GM23248 (cell line): ENCODE measurements at places on chromosomes 2 and 18.
A peak's percentile ranks its signal among the peaks of the same experiment; 100 is the strongest.

DNA sequence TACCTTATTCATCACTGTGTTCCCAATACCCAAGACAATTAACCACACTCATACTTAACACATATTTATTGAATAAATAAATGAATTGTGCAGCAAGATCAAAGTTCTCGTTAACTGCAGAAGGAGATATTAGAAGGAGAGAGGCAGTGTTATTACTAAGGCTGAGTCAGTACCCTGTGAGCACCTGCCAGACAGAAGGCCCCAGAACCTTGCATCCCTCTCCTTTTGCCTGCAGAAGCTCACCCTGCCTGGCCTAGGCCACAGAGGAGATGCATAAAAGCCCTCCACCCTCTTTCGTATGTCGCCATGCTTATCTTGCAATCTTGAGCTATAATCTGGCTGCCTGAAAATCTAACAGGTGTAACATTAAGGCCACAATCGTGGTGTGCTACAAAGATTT, 20.5 kb upstream of the RNF149 start:
- DNase-seq: peak; percentile 24

- no peak for DNase-seq
Observed at GRCh38 chr2:182852090-182852489, 14.3 kb downstream of the FRZB start.

DNA sequence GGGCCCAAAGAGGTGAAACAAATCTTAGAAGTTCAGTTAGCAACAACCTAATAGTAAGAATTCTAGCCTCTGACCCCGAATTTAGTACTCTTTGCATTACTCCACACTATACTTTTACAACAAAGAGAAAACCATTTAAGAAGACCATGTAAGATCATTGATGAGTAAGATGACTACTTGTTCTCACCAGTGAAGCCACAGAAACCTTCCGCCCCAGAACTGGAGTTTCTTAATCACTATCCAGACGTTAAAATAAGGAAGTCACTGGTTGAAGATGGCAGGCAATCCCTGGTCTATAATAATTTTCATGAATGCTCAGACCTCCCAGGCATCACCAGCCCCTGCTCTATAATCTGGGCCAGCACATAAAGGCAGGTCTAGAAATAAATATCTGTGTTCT, 95.0 kb downstream of the TMEM163 start:
- DNase-seq: no peak

GRCh38 chr2:28664120-28664842, 87.3 kb upstream of the PPP1CB start:
- peak; percentile 44 for DNase-seq

- peak; percentile 19 for DNase-seq
Observed at GRCh38 chr18:54608028-54608642, 17.1 kb downstream of the DYNAP start.

- DNase-seq: no peak
Observed at GRCh38 chr2:72204156-72204785, 56.6 kb upstream of the CYP26B1 start.

DNA sequence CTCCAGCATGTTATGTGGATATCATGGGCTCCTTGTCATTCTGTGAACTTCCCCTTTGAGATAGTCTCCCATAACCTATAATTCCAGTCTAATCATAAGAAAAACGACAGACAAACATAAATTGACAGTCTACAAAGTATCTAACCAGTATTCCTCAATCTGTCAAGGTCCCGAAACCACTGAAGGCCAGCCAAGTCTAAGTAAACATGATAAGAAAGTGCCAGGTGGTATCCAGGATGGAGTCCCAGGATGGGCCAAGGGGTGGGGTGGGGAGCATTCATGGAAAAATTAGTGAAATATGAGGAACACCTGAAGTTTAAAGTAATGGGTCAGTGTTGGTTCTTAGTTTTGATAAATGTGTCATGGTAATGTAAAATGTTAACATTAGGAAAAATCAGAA, 355.5 kb downstream of the DPP10 start:
- no peak for DNase-seq

GRCh38 chr18:23949863-23950262, 64.7 kb upstream of the TTC39C start:
- DNase-seq: no peak

DNA sequence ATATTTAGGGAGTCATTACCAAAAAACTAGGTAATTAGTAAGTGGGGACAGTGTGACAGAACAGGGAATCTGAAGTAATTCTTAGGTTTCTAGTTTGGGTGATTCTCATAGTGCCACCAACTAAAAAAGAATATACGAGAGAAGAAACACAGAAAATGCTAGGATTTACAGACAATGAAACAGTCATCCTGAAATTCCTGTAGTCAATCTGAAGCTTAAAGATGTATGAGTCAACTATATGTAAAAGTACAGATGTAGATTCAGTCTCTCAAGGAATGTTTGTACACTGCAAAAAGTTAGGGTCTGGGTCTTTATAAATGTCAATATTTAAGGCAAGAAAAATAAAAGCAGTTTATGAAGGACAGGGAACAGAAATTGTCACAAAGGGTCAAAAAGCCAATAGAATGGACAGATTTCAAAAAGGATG, 107.0 kb downstream of the STRN start:
- no peak for DNase-seq

DNA sequence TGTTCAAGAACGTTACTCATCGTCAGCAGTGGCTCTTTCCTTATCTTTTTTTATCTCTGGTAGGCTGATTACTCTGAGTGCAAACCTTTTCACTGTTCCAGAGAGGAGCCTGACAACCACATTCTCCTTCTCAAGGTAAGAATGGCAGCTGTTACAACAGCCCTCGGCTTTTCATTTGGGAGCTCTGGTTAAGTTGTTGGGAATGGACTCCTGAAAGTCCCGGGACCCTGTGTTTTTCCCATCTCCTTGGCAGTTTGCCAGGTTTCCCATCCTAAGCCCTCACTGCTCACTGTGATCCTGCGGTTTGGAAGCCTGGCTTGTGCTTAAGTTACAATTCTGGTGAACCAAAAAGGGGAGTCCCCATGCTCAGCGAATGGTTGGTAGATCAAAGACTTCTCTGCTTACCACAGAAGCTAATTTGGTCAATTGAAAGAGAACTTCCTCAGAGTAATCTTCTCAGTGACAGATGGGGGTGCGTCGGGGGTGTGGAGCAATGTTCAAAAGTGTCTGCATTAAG, 122.3 kb downstream of the LYPD6B start:
- DNase-seq: no peak

- peak; percentile 96 for DNase-seq
Observed at GRCh38 chr2:8090748-8091700, 590.8 kb upstream of the ID2 start.

GRCh38 chr2:238688193-238689153, 159.4 kb upstream of the TWIST2 start:
- DNase-seq: peak; percentile 90

- peak; percentile 67 for DNase-seq
Observed at GRCh38 chr2:54524226-54524991, 68.3 kb downstream of the SPTBN1 start.

- no peak for DNase-seq
Observed at GRCh38 chr2:9416962-9417316, 6.4 kb downstream of the ITGB1BP1 start.

- no peak for DNase-seq
Observed at GRCh38 chr2:35503738-35504199, 851.8 kb upstream of the CRIM1 start.

DNA sequence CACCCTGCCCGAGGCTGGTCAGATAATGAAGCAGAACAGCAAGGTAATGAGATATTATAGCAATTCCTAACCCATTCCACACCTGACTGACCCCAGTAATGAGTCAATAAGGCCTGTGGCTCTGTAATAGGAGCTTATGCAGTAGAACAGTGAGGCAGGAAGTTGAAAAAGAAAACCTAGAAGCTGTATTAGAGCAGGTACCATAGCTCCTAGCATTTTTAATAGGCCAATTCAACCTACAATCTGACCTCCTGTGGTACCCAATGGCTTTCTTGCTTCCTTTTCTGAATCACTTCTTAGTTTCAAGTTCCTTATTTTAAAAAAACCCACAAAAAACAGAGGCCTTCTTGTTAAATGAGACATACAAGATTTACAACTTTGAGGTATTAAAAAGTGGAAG, 43.6 kb upstream of the MAP2 start:
- DNase-seq: no peak

GRCh38 chr18:31244771-31245394, 73.1 kb upstream of the DSG1 start:
- DNase-seq: no peak

GRCh38 chr2:233371641-233372040, 17.3 kb downstream of the DGKD start:
- DNase-seq: no peak

DNA sequence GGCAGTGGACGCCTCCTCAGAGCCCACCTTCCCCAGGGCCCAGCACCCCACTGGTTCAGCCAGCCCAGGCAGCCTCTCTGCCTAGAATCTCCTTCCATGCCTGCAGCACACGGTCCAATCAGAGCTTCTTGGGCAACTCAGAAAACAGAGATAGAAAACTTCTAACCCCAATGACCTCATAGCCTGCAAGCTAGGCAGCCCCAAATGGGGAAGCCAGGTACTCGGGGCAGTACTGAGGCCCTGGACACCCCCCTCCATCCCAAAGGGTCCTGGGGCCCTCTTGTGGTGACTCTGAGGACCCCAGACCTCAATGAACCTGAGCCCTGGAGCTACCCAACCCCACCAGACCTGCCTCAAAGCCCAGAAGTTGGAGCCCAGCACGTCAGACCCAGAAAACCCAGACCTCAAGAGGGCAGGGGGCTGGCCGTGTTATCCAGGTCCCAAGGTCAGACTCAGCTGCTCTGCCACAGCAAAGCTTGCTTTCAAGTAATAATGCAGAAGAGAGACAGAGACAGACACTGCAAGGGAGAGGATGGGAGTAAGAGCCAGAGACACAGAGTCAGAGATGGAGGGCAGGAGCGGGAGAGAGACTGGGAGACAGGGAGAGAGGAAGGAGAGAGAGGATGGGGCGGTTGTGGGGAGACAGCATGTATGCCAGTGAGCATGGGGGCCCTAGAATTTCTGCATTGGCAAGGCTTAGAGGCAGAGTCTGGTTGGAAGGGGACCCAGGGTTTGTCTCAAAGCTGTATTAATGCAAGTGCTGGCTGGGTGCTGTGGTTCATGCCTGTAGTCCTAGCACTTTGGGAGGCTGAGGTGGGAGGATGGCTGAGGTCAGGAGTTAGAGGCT, 28.2 kb downstream of the SERTAD2 start:
- DNase-seq: no peak

GRCh38 chr2:224039080-224039769, at the start of gene SERPINE2:
Gene SERPINE2, minus strand, starts transcription at chr2:224039286. Its CDS starts 37,386 bp downstream, at chr2:224001900.
- DNase-seq: peak; percentile 78

- DNase-seq: no peak
Observed at GRCh38 chr2:240121190-240121589, 14.9 kb downstream of the COPS9 start.

DNA sequence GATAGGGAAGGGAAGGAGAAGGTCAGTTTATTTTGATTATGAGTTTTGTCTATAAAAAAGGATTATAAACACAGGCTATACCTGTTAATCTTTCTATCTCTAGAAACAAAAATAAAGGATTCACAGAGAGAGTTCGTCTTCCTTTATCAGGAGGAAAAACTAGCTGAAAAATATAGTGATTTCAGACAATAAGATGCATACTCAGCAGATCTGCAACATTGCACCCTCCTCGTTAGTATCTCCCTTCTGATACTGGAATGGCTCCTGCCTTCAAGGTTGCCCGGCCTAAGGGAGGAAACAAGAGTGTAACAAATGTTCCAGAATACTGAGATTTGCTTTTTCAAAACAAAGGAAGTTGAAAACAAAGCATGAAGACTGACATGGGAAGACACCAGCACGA, 48.7 kb upstream of the LRATD1 start:
- DNase-seq: no peak

- peak; percentile 72 for DNase-seq
Observed at GRCh38 chr2:154375579-154375931, 322.9 kb upstream of the KCNJ3 start.

DNA sequence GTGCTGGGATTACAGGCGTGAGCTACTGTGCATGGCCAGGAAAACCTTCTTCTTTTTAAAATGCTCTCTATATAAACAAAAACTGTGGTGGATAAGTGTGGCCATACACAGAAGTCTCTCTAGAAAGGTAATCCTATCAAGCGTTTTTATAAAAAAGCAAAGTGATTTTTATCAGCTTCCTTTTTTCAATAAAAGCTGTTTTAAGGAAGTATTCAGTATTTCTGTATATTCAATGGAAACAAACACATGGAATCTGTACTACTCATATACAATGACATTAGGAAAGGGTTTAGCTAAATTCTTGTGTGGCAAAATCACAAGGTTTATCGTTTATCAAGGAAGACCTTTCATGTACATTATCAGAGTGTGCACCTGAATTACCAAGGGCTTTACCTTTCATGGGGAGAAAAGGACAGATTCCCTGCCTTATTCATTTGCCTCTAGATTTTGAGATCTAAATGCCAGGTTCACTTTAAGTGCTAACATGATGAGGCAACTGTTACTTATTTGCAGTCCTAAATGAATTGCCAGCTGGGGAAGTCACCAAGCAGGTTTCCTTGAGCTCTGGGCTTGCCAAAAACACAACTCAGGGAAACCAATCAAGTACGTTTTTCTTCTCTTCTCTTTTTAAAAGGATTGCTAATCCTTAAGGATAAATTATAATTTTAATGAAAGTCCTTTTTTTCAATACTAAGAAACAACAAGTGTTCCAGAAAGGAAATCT, 70.8 kb downstream of the RTN4 start:
- DNase-seq: peak; percentile 56

- no peak for DNase-seq
Observed at GRCh38 chr2:113054066-113054465, 1.4 kb upstream of the IL36B start.

- DNase-seq: peak; percentile 93
Observed at GRCh38 chr2:71933467-71934319, 214.0 kb downstream of the CYP26B1 start.

GRCh38 chr2:14681608-14682007, 49.1 kb downstream of the LRATD1 start:
- no peak for DNase-seq

- no peak for DNase-seq
Observed at GRCh38 chr18:55584201-55584600, 3.8 kb downstream of the TCF4 start.

DNA sequence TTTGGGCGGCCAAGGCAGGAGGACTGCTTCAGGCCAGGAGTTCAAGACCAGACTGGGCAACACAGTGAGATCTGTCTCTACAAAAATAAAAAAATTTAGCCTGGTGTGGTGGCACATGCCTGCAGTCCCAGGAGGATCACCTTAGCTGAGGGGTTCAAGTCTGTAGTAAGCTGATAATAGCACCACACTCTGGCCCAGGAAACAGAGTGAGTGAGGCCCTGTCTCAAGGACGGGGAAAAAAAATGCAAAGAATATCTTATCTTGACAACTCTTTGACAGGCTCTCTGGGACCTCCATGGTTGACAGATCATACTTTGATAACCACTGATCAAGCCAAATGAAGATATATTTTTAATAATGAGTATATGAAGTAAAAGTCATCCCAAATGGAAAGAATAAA, 22.7 kb downstream of the USP34 start:
- no peak for DNase-seq
